ENCODE measurements at places on chromosomes 3 and 15. TPM values are rescaled to one million over a fixed set of nuclear protein-coding genes. Genes with fewer than 3 reads are reported as not detected.

- no peak for DNase-seq
- H3K36me3 ChIP-seq = no peaks in the 10 kb centered on the region
- H3K4me3 ChIP-seq = no peak overlapping the region
- H3K27me3 ChIP-seq = no peaks in the 10 kb centered on the region
- no peaks in the 10 kb centered on the region for H3K4me1 ChIP-seq
- H3K27ac ChIP-seq = no peak overlapping the region
Observed at GRCh38 chr15:49815950-49816349, 195.1 kb downstream of the DTWD1 start.

- H3K27ac ChIP-seq = no peak overlapping the region
- no peak overlapping the region for H3K4me3 ChIP-seq
- H3K27me3 ChIP-seq = no peaks in the 10 kb centered on the region
- H3K4me1 ChIP-seq = no peaks in the 10 kb centered on the region
Observed at GRCh38 chr3:98705694-98706093, 57.4 kb upstream of the ST3GAL6 start.

DNA sequence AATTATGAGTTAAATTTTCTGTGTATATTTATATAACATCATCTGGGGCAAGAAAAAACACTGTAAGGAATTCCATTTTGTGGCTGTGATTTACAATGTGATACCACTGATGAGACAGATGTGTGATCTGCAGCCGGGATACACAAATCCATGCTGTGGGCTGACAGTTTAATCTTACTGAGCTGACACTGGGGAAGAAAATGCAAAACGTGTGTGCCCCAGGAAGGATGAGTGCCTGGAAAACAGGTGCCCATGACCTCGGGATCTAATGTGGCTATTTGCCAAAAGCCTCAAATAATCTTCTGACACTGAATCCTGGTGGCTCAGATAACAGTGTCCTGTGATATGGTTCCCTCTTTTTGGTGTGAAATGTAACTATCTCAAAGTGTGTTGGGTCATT is 10.5 kb downstream of the MYRIP start:
- H3K36me3 ChIP-seq = no peaks in the 10 kb centered on the region
- no peaks in the 10 kb centered on the region for H3K27me3 ChIP-seq
- H3K4me3 ChIP-seq = no peak overlapping the region
- no peaks in the 10 kb centered on the region for H3K4me1 ChIP-seq
- H3K27ac ChIP-seq = no peak overlapping the region

- no peak overlapping the region for H3K27ac ChIP-seq
- no peaks in the 10 kb centered on the region for H3K4me1 ChIP-seq
- no peak for DNase-seq
- no peak overlapping the region for H3K4me3 ChIP-seq
Observed at GRCh38 chr3:27160146-27160545, 209.0 kb downstream of the NEK10 start.

DNA sequence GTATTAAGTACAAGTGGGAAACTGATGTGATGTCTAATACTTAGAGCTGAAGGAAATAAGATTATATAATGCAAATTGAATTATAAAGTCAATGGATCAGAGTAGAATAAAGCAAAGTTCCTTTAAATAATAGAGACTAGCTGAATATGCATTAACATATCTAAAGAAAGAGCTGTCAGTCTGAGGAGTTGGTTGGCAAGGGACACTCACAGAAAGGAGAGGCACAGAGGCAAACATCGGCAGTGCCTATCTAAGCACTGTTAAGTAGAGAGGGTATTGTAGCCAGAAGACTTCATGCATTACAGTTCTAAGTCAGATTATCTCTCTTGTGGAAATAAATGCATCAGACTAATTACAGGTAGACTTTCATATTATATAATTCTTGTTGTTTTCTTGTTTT is 16.6 kb downstream of the NRG4 start:
- no peaks in the 10 kb centered on the region for H3K36me3 ChIP-seq
- no peaks in the 10 kb centered on the region for H3K27me3 ChIP-seq
- no peak overlapping the region for H3K4me3 ChIP-seq
- H3K27ac ChIP-seq = no peak overlapping the region

DNA sequence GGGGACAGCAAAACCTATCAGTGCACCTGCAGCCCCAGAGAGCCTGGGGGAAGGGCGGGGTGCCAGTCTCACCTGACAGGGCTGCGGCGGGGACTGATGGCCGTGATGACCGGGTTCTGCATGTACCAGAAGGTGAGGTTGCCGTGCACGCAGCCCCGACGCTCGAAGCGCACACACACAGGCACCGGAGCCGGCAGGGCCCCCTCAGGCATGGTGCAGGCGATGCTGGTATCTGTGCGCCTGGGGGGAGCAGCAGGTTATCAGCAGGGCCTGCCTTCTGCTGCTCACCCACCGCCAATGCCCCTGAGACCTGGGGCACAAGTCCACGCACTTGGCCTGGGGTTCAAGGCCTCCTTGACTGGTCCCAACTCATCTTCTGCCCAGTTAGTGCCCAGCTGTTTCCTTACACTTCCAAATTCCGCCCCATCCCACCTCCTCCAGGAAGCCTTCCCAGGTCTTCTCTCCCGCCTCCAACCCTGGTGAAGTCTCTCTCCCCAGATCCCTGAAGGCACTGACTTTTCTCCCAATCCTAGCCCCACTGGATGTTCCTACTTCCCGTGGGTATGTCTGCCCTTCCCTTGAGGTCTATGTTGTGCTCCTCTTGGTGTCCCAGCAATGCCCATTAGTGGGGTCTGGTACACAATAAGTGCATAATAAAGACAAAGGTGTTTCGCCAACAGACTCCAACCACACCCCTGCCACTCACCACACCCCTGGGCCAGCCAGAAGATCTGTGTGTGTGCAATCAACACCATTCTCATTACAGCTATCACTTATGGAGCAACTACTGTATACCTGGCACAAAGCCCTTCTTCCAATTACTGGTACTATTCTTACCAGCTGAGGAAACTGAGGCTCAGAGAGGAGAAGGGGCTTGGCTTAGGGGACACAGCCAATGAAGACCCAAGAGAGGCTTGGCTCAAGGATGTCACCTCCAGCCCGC is 28.9 kb downstream of the H1-8 start:
- no peaks in the 10 kb centered on the region for H3K36me3 ChIP-seq
- no peaks in the 10 kb centered on the region for H3K4me1 ChIP-seq
- H3K27me3 ChIP-seq = no peaks in the 10 kb centered on the region
- H3K27ac ChIP-seq = no peak overlapping the region
- no peak overlapping the region for H3K4me3 ChIP-seq
- no peak for DNase-seq

GRCh38 chr15:89828281-89829145 is 13.9 kb upstream of the ANPEP start:
- H3K36me3 ChIP-seq = no peaks in the 10 kb centered on the region
- H3K27me3 ChIP-seq = no peaks in the 10 kb centered on the region
- H3K4me3 ChIP-seq = no peak overlapping the region
- peaks cover 3% of the 10 kb centered on the region for H3K4me1 ChIP-seq
- no peak for DNase-seq
- peak overlapping the region; percentile 90 for H3K27ac ChIP-seq

Gene MYNN
- total RNA-seq = 18.7 TPM

All from breast epithelium (tissue), 4 donors.